ENCODE measurements at places on chromosomes 7 and 10.
A peak's percentile ranks its signal among the peaks of the same experiment; 100 is the strongest.

DNA sequence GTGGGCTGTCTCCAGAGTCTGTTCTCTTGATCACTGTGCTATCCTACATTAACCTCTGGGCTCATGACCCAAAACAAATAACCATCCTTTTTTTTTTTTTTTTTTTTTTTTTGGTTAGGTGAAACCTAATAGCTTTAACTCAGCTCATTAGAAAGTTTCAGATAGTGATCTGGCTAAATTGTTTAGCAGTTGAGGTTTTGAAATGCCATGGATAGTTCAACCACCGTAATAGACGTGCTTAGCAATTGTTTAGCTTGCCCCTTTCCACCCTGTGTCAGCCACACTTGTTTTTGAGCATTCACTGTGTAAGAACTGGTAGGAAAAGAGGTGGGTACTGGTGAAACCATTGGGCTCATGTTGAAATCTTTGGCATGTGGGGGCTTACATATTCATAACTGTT lies 3.8 kb downstream of the PLCE1 start:
- no peak for DNase-seq

DNA sequence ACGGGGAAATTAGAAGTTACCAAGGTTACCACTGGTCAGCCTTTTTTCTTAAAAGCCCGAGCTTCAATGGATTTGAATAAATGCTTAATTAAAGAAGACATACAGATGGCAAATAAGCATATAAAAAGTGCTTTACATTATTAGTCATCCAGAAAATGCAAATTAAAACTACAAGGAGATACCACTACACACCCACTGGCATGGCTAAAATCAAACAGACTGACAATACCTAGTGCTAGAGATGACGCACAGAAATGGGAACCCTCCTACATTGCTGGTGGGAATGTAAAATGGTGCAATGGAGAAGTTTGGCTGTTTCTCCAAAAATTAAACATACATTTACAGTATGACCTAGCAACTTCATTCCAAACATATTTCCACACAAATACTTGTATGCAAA lies 38.3 kb upstream of the CREB5 start:
- DNase-seq: no peak

GRCh38 chr7:156480671-156481070 lies 159.9 kb upstream of the RNF32 start:
- DNase-seq: no peak

GRCh38 chr7:30116771-30117170 lies 18.0 kb upstream of the MTURN start:
- no peak for DNase-seq

DNA sequence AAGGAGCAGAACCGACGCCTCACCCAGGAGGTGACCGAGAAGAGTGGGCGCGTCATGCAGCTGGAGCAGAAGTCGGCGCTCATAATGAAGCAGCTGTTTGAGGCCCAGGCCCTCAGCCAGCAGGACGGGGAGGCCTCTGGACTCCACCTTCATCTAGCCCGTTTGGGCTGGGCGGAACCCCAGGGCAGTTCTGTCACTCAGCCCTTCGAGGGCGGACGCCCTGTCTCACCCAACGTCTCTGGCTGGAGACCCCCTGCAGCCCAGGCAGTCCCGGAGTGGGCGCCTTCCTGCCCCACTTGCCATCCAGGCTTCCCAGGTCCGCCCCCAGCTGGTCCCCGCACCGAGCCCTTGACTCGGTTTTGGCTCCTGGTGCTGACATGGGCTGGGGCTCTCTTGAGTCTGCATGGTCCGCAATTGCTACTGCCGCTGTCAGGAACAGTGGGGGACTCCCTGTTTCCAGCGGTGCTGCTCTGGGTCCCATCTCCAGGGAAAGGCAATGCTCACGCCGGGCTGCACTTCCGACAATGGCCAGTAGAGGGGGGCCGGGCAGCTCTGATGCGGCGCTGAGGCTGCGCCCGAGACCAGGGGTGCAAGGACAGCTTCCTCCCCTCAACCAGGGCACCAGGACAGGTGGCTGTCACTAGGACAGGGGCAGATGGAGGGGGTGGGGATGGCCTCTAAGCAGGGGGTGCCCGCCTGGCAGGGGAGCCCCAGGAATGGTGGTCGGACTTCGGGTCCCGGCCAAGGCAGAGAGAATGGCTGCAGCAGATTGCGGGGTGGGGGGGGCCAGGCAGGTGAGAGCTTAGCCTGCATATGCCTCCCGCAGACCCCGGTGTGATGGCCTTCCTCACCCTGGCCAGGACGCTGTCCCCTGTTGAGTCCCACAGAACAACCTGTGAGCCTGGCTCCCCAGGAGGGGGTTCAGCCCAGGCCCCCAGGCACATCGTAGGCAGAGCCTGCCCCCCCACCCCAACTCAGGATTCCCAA lies 71.2 kb upstream of the KCTD7 start:
- DNase-seq: peak; percentile 94

GRCh38 chr7:22826593-22826992 lies 3.9 kb upstream of the TOMM7 start:
- DNase-seq: no peak

GRCh38 chr10:111139567-111139966 lies 62.7 kb downstream of the ADRA2A start:
- DNase-seq: no peak

All from left lung (tissue), 14 donors.